ENCODE measurements at places on chromosomes 7 and 10.

GRCh38 chr7:45104844-45105587 lies 6.5 kb downstream of the TBRG4 start:
- no peak for DNase-seq

GRCh38 chr7:86867163-86867762 lies 192.2 kb downstream of the ELAPOR2 start:
- no peak for DNase-seq

DNA sequence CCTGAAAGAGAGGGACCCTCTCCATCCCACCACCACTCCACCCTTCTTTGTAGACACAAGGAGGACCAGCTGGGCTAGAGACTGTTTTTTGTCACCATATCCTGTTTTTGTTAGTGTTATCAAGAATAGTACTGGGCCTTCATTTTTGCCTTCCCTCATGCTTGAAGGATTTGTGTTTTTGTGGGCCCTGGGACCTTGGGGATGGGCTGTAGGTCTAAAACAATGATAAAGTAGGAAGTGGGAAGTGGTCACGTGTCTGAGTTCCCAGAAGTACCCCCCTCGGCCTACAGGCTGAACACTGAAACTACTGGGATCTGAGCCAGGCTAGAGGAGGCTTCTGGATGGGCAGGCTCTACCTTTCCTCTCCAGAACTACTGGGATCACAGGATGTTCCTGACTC lies 8.9 kb downstream of the AGFG2 start:
- DNase-seq: peak; percentile 90

GRCh38 chr7:21767300-21767900 lies 178.3 kb downstream of the CDCA7L start:
- DNase-seq: peak; percentile 89

GRCh38 chr7:64640504-64640903 lies 25.4 kb upstream of the ZNF107 start:
- no peak for DNase-seq

DNA sequence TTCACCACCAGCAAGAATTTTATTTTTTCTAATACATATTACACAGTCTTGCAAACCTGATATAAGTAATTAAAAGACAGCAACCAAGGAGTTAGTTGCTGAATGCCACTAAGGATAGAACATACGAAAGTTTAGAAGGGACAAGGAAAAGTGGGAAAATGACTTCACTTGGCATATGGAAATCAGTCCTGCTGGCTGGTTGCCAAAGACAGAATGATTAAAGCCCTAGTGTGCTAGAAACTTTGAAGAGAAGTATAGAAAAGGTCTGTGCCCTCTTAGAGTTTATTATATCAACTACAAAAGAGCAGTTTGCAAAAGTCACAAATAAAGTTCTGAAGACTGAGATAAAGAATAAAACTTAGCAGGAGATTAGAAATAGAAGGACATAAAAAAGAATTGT lies 5.8 kb upstream of the YAE1 start:
- DNase-seq: no peak

- DNase-seq: peak; percentile 53
Observed at GRCh38 chr10:110067960-110068770, 60.4 kb downstream of the ADD3 start.

- DNase-seq: no peak
Observed at GRCh38 chr7:142910031-142910433, 23.5 kb downstream of the TRPV5 start.

DNA sequence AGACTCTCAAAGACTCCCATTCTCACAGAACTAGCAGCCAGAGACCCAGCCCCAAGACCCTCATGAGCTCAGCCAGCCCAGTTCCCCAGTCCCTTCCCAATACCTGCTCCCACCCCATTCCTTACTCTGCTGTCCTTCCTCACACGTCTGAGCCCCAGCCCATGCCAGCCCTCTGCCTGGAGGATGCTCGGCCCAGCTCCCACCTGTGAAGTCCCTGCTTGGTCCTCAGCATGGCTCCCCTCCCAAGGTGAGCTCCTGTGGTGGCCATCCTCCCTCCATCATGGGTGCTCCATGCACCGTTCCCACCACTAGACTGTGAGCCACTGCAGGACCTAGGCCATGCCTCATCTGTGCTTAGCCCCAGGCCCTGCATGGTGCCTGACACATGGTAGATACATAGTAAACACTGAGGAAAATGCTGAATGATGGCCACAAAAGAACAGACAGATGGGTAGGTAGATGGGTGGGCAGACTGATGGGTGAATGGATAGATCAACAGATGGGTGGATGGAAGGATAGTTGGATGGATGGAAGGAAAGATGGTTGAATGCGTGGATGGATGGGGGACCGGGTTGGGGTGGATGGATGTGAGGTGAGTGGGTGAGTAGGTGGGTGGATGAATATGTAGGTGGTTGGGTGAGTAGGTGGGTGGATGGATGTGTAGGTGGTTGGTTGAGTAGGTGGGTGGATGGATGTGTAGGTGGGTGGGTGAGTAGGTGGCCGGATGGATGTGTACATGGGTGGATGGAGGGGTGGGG lies 138.9 kb downstream of the GRID1 start:
- no peak for DNase-seq

GRCh38 chr10:13241613-13242012 lies 7.4 kb upstream of the UCMA start:
- DNase-seq: no peak

DNA sequence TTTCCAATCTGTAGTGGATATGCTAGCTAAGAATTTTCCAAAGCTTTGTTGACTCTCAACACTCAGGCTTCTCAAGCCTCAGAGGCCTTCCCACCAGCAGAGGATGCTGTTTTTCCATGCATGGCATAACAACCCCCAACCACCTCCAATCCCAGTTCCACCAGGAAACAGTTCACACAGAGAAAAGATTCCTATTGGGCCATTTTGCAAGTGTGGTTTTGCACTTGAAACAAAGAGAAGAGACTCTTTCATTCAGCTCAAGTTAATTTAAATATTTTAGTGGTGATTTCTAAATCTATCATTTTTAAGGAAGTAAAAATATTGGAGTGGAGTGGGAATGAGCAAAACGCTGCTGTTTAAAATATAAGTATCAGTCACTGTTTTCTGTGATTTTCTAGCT lies 105.6 kb upstream of the COL1A2 start:
- DNase-seq: peak; percentile 93

DNA sequence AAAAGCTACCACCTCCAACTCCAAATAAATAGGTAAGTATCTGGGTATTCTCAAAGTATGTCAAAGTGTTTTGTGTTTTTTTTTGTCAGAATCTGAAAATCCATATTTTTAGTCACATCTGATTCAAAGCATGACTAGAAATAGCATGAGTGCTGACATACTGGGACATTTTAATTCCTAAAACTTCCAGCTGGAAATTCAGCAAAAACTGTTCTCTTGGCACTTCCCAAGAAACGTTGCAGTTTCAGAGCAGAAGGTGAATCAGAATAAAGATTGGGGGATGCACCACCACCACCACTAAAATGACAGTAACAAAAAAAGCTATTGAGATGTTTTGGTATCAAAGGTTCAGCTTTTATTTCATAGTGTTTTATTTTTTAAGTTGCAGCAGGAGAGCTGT lies 724.6 kb upstream of the CELF2 start:
- DNase-seq: no peak
